ENCODE measurements at places on chromosomes 6 and 20.

- peak; percentile 12 for DNase-seq
These were observed 220.2 kb upstream of the EXOC2 start for GRCh38 chr6:912871-913835.

GRCh38 chr20:58086763-58087561 is 141.5 kb downstream of the ANKRD60 start:
- peak; percentile 22 for DNase-seq

- DNase-seq: no peak
These were observed 117.6 kb upstream of the UST start for GRCh38 chr6:148629181-148629580.

DNA sequence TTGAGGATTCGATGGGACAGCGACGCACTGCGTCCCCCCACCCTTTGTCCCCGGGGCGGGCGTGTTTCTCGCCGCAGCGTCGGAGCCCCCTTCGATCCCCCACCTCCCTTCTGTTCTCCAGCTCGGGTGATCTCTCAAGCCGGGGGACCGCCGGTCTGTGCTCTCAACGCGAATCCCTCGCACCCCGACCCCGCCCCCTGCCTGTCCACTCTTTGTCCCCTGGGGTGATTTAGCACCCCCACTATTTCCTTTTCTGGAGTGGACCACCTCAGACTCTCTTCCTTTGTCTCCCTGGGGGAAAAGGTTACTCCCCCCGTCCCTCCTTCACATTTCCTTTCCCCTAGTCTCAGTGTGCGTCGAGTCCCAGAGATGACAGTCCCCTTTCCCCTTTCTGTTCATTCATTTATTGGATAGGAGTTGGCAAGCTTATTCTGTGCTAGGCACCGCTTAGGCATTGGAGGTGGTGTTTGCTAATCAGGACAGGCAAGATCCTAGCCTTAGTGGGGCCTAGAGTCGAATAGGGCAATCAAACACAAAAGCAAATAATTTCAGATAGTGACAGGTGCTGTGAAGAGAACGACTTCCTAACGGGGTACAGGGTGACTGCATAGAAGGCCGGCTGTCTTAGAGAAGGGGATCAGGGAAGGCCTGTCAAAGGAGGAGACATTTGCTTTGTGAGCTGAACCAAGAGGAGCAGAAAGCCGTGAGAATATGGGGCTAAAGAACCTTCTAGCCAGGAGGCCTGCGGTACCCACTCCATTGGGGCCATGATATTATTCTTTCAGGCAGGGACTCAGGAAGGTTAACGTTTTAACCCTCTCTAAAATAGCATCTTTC is 741 bp downstream of the PTPN1 start:
- DNase-seq: no peak

DNA sequence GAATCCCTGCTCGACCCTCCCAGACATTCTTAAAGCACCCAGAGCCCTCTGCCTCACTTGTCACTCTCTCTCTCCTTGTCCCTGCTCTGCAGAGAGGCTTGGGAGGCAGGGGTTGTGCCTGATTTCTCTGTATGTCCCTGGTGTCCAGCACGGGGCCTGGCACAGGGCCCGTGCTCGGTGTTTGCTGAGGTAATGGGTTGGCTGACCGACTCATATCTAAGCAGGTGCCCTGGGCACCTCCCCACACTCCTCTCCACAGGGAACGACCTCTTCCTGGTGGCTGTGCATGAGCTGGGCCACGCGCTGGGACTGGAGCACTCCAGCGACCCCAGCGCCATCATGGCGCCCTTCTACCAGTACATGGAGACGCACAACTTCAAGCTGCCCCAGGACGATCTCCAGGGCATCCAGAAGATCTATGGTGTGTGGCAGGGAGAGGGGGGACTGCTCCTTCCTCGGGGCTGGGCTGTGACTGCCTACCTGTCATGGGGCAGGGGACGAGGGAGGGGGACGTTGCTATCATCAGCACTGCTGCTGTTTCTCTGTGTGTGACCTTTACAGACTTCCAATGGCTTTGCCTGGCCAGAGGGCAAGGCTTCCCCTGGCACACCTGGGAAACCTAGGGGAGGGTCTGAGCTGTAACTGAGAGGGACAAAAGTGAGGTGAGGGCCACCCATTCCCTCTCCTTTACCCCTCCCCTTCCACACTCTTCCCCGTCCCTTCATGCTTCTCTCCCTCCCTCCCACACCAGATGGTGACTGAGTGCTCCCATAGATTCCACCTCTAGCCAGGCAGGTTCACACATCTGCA is 14.2 kb downstream of the MMP24OS start:
- no peak for DNase-seq

DNA sequence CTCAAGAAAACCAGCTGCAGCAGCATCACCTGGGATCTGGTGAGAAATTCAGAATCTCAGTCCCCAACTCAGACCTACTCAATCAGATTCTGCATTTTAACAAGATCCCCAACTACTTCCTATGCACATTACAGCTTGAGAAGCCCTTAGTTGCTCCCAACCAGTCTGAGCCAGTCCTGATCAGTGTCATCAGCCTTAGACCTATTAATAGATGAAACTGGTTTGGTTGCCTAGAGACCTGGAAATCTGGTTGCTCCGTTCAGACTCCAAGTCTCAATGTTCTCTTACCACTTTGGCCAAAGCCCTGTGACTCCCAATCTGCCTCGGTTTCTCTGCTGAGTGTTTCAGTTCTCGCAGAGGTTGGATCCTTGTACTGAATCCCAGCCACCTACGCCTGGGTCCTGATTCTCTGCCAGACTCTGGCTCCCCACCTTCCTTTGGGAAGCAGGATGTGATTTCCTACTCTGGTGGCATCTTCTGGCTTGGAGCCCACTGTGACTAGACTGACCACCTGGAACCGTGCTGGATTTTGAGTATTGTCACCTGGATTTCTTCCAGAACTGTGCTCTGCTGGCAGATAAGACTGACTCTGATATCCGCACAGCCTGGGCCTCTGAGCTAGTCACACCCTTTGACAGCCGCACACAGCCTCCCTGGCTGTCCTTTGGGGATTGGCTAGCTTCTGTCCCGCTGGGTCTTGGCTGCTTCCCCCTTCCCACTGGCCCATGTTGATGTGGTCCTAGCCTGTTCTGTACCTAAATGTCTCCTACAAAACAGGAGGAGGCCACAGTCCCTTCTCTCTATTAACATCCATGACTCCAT is 20.3 kb upstream of the ATXN1 start:
- DNase-seq: peak; percentile 32

DNA sequence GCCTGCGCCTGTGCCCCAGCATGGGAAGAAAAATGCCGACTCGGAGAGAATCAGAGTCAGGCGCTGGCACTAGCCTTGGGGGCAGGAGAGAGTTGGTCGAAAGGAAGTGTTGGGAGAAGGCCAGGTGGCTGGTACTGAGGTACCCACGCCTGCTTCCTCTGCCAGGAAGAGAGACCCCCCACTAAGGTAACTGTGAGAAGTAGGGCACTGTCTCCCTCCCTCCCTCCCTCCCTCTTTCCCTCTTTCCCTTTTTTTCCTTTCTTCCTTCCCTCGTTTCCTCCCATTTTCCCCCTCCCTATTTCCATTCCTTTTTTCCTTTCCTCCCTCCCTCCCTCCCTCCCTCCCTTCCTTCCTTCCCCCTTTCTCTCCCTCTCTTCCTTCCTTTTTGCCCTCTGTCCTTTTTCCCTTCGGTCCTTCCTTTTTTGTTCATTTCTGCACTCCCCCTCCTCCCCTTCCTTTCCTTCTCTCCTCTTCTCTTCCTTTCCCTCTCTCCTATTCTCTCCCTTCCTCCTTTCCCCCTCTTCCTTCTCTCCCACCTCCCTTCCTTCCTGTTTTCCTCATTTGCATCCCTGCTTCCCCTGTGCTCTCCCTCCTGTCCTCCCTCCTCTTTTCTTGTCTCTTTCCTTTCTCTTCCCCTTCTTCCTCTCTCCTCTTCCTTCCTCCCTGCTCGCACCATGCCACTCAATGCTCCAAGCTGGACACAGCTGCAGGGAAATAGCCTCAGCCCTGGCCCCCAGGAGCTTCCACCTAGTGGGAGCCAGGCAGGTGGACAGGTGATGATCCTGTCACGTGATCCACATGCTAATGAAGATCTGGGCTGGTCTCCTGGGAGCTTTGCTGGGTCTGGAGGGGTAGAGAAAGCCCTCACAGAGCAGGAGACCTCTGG is 148.0 kb downstream of the DHX35 start:
- DNase-seq: no peak

DNA sequence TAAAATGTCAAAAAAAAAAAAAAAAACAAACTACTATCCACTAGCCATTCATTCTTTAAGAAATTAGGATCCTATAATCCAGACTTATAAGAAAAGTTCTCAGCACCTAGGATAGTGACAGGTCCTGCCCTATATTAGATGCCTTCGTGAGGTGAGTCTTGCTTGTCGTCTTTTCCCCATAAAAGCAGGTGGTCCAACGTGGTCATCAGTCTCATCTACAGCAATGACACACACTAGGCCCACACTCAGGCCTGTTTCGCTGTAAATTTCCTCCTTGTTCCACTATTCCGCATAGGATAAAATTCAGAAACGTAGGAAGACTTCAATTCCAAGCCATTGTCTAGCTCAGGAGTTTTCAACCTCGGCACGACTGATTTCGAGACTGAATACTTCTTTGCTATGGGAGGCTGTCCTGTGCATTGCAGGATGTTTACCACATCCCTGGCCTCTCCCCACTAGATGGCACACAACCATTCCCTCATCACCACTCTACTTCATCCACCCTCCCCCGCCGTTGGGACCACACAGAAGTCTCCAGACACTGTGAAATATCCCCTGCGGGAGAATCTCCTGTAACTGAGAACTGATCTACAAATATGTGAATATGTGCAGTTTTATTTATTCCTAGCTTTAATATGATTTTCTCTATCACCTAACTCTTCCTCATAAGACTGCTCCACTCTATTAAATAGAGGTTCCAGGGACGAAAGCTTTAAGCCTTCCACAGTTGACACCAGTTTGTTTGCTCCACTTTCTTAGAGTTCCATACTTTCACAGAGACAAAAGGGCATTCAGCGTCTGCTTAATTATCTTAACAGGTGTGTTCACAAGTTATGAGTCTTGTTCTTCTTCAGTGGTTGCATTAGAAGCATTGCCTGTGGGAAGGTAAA is 346.3 kb downstream of the BMP2 start:
- DNase-seq: peak; percentile 2

DNA sequence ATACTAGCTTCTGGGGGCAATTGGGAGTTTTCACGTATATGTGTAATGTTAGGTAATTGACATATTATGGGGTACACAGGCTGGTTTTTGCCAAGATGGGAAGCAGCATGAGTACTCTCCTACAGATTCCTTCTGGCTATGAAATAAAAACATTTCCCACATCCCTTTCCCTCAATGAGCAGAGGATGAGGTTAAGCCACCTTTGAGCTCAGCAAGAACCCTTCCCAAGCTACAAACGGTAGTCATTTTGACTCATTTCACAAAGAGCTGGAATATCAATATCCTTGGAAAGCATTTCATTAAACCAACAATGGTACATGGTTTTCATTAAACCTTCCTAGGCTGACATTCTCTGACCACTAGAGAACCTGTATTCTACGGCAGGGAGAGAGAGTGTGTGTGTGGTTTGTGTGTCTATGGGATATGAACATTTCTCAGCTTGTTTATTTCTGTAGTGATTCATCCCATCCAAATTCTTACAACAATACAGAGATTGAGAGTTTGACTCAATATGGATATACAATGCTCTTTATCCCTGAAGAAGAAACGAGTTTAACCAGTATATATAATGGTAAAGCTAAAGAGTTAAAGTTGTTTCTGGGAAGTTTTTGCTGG is 119.5 kb downstream of the ARHGAP18 start:
- no peak for DNase-seq

DNA sequence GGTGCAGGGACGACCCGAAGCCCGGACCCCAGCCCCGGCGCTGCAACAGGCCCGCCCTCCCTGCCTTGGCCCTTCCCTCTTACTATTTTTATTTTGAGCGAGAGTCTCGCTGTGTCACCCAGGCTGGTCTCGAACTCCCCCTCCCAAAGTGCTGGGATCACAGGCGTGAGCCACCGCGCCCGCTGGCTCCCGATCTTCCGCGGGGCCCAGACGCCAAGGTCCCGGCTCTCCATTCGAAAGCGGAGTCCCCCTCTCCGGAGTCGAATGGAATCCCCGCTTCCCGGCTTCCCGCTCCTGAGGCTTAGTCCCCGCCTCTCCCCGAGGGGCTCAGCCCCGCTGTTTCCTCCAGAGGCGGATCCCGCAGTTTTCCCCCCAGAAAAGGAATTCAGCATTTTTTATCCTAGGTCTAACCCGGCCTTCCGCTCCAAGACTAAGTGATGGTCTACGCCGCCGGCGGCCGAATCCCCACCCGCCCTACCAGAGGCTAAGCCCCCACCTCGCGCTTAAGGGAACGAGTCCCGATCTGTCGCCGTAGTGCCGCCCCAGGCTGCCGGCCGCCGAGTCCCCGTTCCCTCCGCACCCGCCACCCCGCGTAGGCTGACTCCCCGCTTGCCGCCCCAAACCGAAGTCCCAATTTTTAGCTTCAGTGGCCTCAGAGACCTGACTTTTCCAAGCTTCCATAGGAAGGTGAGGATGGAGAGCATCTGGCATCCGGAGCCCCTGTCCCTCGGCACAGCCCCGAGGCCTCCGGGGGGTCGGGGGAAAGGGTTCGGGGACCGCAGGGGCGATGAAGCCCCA is 11.5 kb upstream of the TMC2 start:
- DNase-seq: peak; percentile 38

- DNase-seq: peak; percentile 82
These were observed 31.1 kb downstream of the PLG start for GRCh38 chr6:160733050-160733646.

DNA sequence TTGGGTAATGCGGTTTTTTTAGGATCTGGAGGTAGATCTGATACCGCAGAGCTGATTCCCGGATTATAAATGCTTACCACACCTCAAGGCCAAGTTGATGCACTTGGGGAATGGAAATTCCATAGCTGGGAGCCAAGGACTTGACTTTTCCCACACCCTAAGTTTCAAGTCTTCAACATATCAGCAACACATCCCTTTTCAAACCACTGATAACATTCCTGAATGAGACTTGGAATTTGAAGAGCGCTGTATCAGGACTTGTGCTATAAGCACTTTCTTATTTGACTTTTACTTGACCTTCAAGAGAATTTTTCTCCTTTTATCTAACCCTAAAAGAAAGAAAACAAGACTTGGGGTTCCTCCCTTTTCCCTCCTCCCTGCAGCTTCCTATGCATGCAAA is 90.6 kb upstream of the NAA20 start:
- DNase-seq: no peak

GRCh38 chr20:44010162-44010704 is 95.6 kb downstream of the TOX2 start:
- no peak for DNase-seq

- no peak for DNase-seq
These were observed 266.4 kb downstream of the HAO1 start for GRCh38 chr20:7673841-7674240.

GRCh38 chr6:76837564-76837963 is 625.7 kb downstream of the HTR1B start:
- no peak for DNase-seq
